ENCODE measurements at places on chromosomes 16 and 17. TPM values are rescaled to one million over a fixed set of nuclear protein-coding genes. Genes with fewer than 3 reads are reported as not detected.

GRCh38 chr16:64532691-64533090, 589.2 kb downstream of the CDH11 start:
- ATAC-seq, result peak; percentile 67

DNA sequence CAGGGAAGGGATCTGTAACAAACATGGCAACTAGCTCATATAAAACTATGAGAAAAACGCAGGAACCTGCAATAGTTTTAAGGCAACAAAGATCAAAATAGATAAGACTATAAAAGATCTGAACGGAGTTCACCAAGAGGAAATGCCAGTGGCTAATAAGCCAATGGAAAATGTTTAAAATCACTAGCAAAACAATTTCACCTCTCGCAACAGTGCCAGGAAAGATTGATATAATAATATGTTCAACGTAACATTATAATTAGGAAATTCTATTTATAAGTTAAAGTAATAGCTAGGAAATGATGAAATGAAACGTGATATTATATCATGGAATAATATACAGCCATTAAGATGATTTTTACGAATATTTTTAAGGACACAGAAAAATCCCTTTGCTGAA, 16.0 kb downstream of the MRC2 start:
- ATAC-seq, result no peak

DNA sequence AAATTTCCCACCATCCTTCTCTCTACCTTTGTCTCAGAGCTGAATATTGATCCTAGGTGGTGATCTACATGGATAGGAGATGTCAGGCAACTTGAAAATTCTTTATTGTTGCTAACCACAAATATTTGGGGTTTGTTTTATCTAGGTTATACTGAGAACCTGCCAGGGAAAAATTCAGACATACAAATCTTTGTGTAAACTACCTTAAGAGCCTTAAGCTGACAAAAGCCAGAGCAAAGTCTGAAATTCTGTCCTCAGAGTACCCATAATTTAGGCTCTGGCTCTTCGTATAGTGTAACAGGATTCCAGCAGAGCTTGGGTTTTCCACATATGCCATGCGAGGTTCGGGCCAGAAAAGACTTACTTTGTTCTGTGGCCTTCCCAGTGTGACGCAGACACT, 406.7 kb upstream of the MAF start:
- no peak for ATAC-seq

DNA sequence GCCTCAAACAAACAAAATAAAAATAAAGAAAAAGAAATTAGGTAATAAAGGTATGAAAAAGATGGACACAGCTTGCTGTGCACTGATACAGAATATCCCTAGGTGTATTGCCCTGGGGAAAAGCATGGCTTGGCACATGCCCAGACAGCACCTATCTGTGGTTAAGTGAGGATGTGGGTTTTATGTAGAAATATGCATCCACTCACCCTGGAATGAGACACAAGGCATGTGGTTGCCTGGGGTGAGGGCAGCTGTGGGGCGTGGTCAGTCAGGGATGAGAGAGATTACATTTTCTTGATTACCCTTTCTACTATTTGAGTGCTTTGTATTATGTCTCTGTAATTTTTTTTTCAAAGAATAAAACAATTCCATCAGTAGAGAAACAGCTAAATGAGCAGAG, 6.9 kb downstream of the PLLP start:
- no peak for ATAC-seq

GRCh38 chr16:58577141-58577540, 52.5 kb downstream of the CNOT1 start:
- ATAC-seq, result no peak

DNA sequence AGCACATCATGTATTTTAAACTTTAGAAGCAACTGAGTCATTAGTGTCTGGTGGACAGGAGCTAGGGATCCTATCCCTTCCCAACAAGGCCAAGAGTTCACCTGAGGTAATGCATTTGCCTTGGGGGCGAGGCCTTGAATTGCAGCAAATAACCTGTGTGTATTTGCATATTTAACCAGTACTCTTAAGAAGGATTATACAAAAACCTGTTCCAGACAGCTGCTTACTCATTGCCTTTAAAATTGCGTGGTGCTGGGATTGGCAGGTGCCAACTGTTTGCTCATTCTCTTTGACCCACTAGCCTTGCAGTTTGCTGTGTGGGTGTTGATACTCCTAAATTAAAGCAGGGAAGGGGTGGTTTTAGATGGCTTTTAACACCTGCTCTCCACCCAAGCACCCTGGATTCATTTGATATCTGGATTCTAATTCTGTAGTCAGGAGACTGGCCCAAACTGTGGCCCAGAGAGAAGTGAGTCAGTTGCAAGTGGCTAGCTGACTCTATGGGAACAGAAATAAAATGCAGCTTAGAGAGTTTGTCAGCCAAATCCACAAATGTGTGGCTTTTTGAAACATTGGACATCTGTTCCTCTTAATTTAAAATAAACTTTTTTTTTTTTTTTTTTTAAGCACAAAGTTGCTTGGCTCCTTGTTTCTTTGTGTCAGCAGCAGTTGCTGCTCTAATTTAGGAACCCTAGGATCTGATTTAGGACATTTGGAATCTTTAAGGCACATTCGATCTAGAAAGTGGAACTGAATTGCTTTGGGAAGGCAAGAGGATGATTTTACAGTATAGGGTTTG, 46.9 kb downstream of the TUBD1 start:
- peak; percentile 7 for ATAC-seq

DNA sequence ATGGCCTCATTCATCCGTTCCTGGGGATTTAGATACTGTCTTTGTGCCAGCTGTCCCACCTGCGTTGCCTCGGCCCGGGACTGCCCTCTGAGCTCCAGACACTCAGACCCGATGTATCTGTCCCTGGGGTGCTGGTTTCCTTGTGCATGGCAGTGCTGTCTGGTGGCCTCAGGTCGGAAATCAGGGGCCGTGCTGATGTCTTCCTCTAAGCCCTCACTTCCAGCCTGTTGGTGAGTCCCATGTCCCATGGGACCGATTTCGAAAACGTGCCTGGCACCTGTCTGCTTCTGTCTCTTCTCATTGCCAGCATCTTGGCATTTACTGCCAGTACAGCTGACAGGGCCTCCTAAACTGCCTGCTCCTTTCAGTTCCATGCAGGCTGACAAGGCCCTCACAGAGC, 22.1 kb downstream of the NT5M start:
- ATAC-seq, result no peak

The CCL4L2 gene
- total RNA-seq, result not detected

DNA sequence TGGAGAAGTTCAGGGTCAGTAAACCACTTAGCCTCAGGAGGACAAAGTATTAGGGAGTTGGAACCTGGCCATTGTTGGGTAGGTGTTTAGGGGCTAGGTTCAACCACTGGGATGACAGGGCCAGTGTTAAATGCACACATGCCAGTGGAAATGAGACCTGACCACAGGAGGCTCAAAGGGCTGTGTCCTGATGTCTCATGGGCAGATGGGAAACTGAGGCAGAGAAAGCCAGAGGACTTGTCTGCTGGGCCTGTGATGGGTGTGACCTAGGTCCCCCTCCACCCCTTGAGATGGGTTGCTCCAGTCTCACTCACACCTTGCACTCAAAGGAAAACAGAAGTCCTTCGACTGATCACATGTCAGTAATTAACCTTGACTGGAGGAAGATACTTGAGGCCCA, 16.0 kb downstream of the CPNE2 start:
- ATAC-seq, result no peak

GRCh38 chr17:335691-336090, 16.9 kb downstream of the RPH3AL start:
- ATAC-seq, result no peak
